Suprapubic skin (tissue), 4 donors: ENCODE measurements at places on chromosomes 5 and 9. TPM values are rescaled to one million over a fixed set of nuclear protein-coding genes. Genes with fewer than 3 reads are reported as not detected.

- DNase-seq, result no peak
Observed at GRCh38 chr5:156850206-156850751, at the start of gene PPP1R2B. TSS of gene PPP1R2B (plus strand) at chr5:156850295. CDS start at chr5:156850563, 268 bp downstream.

CCDC187 gene
- 0.45 TPM for total RNA-seq

- DNase-seq, result no peak
Observed at GRCh38 chr5:90047113-90047512, 362.4 kb downstream of the CETN3 start.

MPDZ gene
- total RNA-seq, result 4.7 TPM

GRCh38 chr5:171419688-171420430, 412 bp downstream of the FGF18 start:
- DNase-seq, result peak; percentile 55

DNA sequence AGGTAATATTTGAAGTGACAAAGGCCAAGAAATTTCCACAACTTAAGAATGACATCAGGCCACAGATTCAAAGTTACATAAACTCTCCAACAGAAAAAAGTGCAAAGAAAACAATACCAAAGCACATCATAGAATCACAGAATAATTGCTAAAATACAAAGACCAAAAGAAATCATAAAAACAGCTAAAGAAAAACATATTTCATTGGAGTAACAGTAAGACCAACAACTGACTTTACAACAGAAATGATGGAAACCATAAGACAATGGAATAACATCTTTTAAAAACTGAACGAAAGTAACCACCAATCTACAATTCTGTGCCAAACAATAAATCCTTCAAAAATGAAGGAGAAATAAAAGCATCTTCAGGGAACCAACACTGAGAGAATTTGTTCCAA, 38.3 kb downstream of the ZDHHC21 start:
- no peak for DNase-seq

GDA gene
- 0.16 TPM for total RNA-seq

SOHLH1 gene
- total RNA-seq, result not detected

TRIP13 gene
- total RNA-seq, result 1.8 TPM

GRCh38 chr9:91082731-91083130, 279.0 kb downstream of the AUH start:
- DNase-seq, result no peak

- no peak for DNase-seq
Observed at GRCh38 chr5:143393524-143393923, 10.0 kb downstream of the NR3C1 start.

TRIM14 gene
- total RNA-seq, result 15.8 TPM
